ENCODE measurements at places on chromosomes 2 and 18. TPM values are rescaled to one million over a fixed set of nuclear protein-coding genes. Genes with fewer than 3 reads are reported as not detected.

The RPRM gene
- total RNA-seq = not detected

The MYCN gene
- total RNA-seq = not detected

The LYPD1 gene
- total RNA-seq = 0.22 TPM

The SP100 gene
- 554 TPM for total RNA-seq

The IL1F10 gene
- total RNA-seq = not detected

The RNU2-63P gene
- 8.9 TPM for total RNA-seq

The ABHD1 gene
- 1.5 TPM for total RNA-seq

- peak; percentile 59 for DNase-seq
These were observed 259.7 kb downstream of the TCF4 start for GRCh38 chr18:55328301-55328700.

DNA sequence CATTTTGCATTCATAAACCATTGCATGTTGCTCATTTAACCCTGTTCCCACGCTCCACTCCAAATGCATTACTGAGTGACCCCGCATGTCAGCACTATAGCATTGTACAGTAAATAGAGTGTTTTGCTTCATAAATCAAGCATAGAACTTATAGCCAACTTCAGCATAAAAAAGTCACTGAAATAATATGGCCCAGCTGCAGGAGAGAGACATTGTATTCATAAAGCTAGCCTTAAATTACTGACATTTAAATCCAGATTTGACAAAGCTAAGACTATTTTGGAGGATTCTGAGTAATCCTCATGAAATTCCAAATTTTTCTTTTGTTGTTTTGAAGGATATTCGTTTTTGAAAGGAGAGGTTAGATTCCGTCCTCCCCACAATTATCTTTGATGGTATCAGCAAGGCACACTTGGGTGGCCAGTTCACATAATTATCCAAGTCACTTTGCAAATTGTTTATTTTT, 320.9 kb upstream of the TCF4 start:
- DNase-seq = no peak

- no peak for DNase-seq
These were observed 36.3 kb downstream of the CXCR4 start for GRCh38 chr2:136081582-136082210.

- no peak for DNase-seq
These were observed 86.2 kb downstream of the NPAS2 start for GRCh38 chr2:100906131-100906530.

DNA sequence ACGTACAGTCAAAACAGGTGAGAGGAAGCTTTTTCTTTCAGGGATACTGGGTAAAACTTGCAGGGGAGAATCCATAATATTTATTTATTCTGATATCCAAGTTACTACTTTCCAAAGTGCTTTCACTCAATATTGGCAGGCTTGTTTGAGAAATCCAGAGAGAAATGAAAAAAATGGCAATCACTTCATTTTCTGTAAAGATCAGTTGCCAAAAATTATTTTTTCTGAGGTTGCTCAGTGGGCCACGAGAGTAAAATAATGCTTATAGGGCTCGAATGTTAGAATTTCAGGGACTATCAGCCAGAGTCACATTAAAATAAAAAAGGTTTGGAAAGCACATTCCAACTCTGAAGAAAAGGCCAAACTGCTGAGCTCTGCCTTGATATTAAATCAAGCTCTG, 324.6 kb upstream of the RND3 start:
- DNase-seq = no peak

DNA sequence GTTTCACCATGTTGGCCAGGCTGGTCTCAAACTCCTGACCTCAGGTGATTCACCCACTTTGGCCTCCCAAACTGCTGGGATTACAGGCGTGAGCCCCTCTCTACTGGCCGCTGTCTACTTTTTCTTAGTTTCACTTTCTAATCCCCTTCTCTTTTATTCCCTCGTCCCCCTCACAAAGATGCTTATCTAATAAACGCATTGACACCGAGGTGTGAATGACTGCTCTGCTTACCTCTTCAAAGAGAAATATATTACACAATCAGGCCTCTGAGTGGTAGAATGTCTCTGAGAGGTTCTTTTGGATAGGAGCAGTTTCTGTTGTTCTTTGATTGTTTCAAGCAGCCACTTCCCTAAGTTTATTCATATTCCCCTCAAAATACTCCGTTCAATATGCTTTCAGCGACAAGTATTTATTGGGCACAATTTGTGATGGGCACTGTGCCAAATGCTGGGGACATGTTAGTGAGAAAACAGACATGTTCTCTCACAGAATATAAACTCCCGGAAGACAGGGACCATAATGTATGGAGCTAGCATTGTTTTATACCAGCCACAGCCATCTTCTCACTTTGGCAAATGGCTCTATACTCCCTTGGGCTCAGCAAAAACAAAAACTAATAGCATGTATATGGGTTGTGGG, 34.7 kb upstream of the RAPH1 start:
- DNase-seq = no peak

DNA sequence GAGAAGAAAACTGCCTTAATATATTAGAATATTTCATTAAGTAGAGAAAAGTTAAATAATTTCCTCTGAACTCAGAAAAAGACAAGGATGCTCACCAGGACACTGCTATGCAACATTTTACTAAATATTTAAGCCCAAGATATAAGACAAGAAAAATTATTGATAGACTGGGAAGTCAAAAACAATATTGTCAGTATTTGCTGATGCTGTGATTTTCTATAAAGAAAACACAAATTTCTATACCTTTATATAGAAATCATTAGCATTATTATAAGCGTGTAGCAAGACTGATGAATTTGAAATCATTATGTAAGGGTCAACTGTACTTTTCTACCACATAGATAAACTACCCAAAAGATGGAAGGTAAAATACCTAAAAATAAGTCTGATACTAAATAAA, 451.0 kb downstream of the RNF144A start:
- no peak for DNase-seq

GRCh38 chr18:45871431-45872084, 46.1 kb downstream of the SIGLEC15 start:
- no peak for DNase-seq

- DNase-seq = peak; percentile 59
These were observed 8.6 kb upstream of the COBLL1 start for GRCh38 chr2:164850235-164850634.

DNA sequence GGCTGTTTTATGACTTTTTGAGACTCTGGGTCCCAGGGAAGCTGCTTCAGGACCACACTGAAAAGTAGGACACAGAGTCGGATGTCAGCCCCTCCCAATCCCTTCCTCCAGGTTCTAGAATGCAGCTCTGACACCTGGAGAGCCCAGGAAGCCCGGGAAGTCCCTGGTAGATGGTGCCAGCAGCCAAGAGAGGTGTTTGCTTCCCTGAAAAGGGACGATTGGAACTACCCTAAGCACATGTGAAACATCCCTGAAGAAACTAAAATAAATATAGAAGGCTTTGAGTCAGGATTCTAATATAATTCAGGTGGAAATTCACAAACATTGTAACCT, 163.2 kb upstream of the CYRIA start:
- DNase-seq = no peak

GRCh38 chr2:135743860-135744259, 2.2 kb downstream of the UBXN4 start:
- no peak for DNase-seq

- DNase-seq = peak; percentile 72
These were observed 48.1 kb downstream of the TMEM185B start for GRCh38 chr2:120174963-120175581.
